Naive thymus-derived CD4-positive, alpha-beta T cell (primary cell): ENCODE measurements at places on chromosomes 16 and 17. TPM values are rescaled to one million over a fixed set of nuclear protein-coding genes. Genes with fewer than 3 reads are reported as not detected.
A peak's percentile ranks its signal among the peaks of the same experiment; 100 is the strongest.

TMEM235 gene
- total RNA-seq = not detected

DNA sequence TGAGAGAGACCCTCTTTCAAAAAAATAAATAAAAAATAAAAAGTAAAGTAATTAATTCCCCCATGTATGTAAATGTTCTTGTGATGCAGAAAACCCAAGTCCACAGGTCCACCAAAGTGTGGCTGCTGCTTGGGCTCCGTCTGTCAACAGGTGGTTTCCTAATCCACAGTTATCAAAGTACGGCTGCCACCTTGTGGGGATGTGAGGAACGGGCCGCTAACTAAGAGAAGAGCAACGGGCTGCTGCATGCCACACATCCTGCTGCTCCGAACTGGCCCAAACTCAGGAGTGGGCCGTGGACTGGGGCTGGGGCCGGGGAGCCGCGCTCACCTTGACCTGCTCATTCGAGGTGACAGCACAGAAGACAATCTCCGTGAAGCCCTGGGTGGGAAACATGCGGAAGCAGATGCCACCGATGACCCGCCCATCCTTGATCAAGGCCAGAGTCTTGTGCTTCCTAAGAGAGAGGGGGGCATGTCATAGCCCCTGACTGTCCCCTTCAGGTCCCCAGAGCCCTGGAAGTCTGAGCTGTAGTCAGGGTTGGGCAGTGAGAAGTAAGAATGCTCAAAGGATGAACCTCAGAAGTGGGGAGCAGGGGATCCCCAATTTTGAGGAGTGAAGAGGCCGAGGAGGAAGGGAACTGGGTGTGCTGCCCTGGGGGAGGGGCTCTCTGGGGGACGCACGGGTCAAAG, 4.3 kb downstream of the KAT2A start:
- no peak overlapping the region for H3K27ac ChIP-seq
- H3K27me3 ChIP-seq = no peaks in the 10 kb centered on the region
- peaks cover 42% of the 10 kb centered on the region for H3K36me3 ChIP-seq

- H3K36me3 ChIP-seq = no peaks in the 10 kb centered on the region
- H3K27ac ChIP-seq = no peak overlapping the region
- no peak overlapping the region for H3K4me3 ChIP-seq
- H3K4me1 ChIP-seq = no peaks in the 10 kb centered on the region
- DNase-seq = no peak
Observed at GRCh38 chr17:34248511-34249024, 6.5 kb upstream of the CCL2 start.

DNA sequence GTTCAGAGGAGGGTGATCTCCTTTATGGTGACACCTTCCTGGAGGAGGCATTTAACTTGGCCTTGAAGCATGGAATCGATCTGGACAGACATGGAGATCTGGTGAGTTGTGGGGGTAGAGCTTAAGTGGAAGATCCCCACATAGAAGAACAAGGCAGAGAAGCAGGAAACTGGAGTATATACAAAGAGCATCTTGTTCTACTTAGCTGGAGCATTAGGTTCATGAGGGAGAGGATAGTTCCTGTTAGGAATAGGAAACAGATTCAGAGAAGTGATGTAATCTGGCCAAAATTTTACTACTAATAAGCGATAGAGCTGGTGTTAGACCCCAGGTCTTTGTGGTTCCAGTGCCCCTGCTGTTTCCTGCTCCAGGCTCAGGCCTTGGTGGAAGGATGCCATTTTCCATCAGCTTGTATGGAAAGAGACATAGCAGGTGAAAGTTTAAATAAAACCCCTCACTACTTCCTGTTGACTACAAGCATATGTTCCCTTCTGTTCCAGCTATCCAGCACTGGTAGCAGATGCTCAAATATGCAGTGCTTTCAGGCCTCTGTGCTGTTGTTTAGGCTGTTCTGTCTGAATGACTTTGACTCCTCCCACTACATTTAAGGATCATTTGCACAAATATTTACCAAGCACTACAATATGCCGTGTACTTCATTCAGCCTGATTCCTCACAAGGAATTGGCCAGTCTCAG, 9.4 kb downstream of the RPAIN start:
- H3K27ac ChIP-seq = peak overlapping the region; percentile 26
- H3K4me3 ChIP-seq = no peak overlapping the region
- no peaks in the 10 kb centered on the region for H3K4me1 ChIP-seq
- peaks cover 90% of the 10 kb centered on the region for H3K36me3 ChIP-seq
- H3K27me3 ChIP-seq = no peaks in the 10 kb centered on the region
- no peak for DNase-seq

GRCh38 chr17:27862004-27862403, 31.2 kb downstream of the LYRM9 start:
- no peak for DNase-seq
- no peak overlapping the region for H3K27ac ChIP-seq
- H3K4me1 ChIP-seq = no peaks in the 10 kb centered on the region
- no peaks in the 10 kb centered on the region for H3K27me3 ChIP-seq
- no peaks in the 10 kb centered on the region for H3K36me3 ChIP-seq
- no peak overlapping the region for H3K4me3 ChIP-seq
